ENCODE measurements at places on chromosomes 3 and 15. TPM values are rescaled to one million over a fixed set of nuclear protein-coding genes. Genes with fewer than 3 reads are reported as not detected.

Gene ABI3BP
- total RNA-seq: 6.2 TPM

DNA sequence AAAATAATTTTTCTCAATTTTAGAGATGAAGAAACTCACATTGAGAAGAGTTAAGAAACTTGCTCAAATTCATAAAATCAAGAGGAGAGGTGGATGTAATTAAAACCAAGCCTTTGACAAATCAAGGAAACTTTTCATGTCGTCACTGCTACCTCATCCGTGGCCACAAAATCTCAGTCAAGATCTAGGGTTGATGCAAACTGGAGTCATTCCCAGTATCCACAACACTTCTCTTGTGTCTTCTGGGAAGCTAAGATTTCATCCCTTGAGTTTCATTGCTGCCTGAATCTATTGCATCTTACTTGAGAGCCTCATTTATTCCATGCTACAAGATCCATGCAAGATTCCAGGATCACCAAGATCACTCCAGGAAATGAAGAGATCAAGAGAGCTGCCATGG, 5.4 kb upstream of the FBN1 start:
- DNase-seq: no peak

Gene KLHL40
- total RNA-seq: not detected

- DNase-seq: no peak
Measured at GRCh38 chr15:27235161-27235560, 264.2 kb downstream of the GABRG3 start.

DNA sequence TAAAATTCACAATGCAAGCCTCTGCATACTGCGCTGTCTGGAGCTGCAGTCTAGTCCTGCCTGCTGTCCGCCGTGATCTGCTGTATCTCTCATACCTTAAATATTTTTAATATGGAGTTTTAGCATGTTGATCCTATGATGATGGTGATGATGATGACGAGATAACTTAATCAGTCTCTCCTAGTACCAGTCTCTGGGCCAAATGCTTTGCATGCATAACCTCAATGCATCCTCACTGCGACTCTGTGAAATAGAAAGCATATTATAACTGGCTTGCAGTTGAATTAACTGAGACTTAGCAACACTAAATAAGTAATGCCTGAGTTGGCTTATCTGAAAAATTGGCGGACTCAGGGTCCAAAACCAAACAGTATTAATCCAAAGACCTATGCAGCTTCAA, 38.4 kb upstream of the BCHE start:
- no peak for DNase-seq

DNA sequence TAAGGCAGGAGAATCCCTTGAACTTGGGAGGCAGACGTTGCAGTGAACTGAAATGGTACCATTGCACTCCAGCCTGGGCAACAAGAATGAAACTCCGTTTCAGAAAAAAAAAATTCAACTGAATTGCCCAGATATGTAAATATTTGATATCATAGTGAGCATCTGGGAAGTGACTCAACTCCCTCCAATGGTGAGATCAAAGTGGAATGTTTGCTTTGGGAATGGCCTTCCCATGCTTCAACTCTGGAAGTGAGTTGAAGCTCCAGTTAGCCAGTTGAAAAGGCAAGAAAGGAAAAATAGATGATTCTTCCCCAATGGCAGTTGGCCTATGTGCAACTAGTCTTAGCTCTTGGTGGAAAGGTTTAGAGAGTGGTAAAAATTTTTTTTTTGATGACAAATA, 131.6 kb upstream of the CMC1 start:
- no peak for DNase-seq

- DNase-seq: peak; percentile 55
Measured at GRCh38 chr15:67840749-67841512, 1.1 kb upstream of the RNU6-1 start.

DNA sequence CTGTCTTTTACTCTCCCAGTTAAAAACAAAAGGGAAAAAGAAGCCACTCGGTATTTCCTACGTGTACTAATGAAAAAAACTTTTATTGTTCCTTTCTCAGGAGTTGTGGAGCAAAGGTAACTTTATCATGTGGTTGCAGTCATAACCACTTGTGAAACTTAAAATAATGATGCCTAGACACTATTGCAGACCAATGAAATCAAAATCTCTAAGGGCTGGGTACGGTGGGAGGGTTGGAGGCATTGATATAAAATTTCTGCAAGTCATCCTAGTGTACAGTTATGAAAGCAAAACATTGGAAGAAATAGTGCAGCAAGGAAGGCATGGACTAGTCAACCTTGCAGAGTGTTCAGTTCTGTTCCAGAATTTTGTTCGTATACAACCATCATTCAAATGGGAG, 808.8 kb downstream of the TUSC7 start:
- no peak for DNase-seq

- no peak for DNase-seq
Measured at GRCh38 chr3:193909387-193909786, 226.6 kb upstream of the HES1 start.

Gene C3orf49
- total RNA-seq: not detected

Gene LTK
- total RNA-seq: 0.99 TPM

Gene TRIM42
- not detected for total RNA-seq

Gene ZBED2
- not detected for total RNA-seq

- no peak for DNase-seq
Measured at GRCh38 chr3:174268586-174268985, 590.5 kb upstream of the NAALADL2 start.

Gene SLC25A36
- total RNA-seq: 55.0 TPM

Gene FBXW12
- total RNA-seq: not detected

- no peak for DNase-seq
Measured at GRCh38 chr15:36905908-36906307, 194.4 kb downstream of the MEIS2 start.
